Activated naive CD8-positive, alpha-beta T cell treated with anti-CD3 and anti-CD28 coated beads, Interleukin-2, amount 10 ng/mL, durations not matched to agents 7 days and 5 days (primary cell): ENCODE measurements at places on chromosomes 16 and 17. TPM values are rescaled to one million over a fixed set of nuclear protein-coding genes. Genes with fewer than 3 reads are reported as not detected.
A peak's percentile ranks its signal among the peaks of the same experiment; 100 is the strongest.

GRCh38 chr16:26263406-26263805 lies 571.6 kb downstream of the HS3ST4 start:
- no peak for DNase-seq
- no peak overlapping the region for H3K27ac ChIP-seq
- no peak overlapping the region for H3K4me3 ChIP-seq

Gene BCO1
- total RNA-seq, result not detected

Gene TMIGD1
- not detected for total RNA-seq

DNA sequence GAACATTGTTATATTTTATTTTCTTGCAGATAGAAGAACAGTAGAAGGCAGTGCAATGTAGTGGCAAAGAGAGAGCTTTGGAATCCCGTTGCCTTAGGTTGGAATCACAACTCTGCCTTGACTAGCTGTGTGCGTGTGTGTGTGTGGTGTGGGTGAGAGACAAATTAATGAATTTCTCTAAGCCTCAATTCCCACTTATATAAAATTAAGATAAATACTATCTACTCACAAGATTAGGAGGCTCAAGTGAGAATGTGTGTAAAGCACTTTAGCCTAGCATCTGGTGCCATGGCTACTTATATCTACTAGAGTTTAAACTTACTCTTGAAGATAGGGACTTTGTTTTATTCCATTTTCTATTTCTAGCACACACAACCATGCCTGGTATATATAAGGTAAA lies 12.8 kb downstream of the CPD start:
- H3K4me3 ChIP-seq, result no peak overlapping the region
- no peak for DNase-seq
- peaks cover 3% of the 10 kb centered on the region for H3K4me1 ChIP-seq
- H3K27me3 ChIP-seq, result no peaks in the 10 kb centered on the region
- H3K36me3 ChIP-seq, result peaks cover 16% of the 10 kb centered on the region
- no peak overlapping the region for H3K27ac ChIP-seq

GRCh38 chr17:6548578-6549330 lies 7.6 kb downstream of the PITPNM3 start:
- H3K4me1 ChIP-seq, result peaks cover 18% of the 10 kb centered on the region
- peak overlapping the region; percentile 80 for H3K27ac ChIP-seq
- no peaks in the 10 kb centered on the region for H3K36me3 ChIP-seq
- H3K27me3 ChIP-seq, result peaks cover 12% of the 10 kb centered on the region

- peaks cover 19% of the 10 kb centered on the region for H3K27me3 ChIP-seq
- H3K4me3 ChIP-seq, result no peak overlapping the region
- H3K36me3 ChIP-seq, result no peaks in the 10 kb centered on the region
- H3K27ac ChIP-seq, result no peak overlapping the region
Measured at GRCh38 chr17:62910277-62910676, 55.8 kb upstream of the TANC2 start.

GRCh38 chr17:34195987-34196386 lies 59.1 kb upstream of the CCL2 start:
- H3K27me3 ChIP-seq, result peaks cover 44% of the 10 kb centered on the region
- H3K27ac ChIP-seq, result no peak overlapping the region
- no peak for DNase-seq
- H3K36me3 ChIP-seq, result no peaks in the 10 kb centered on the region
- H3K4me1 ChIP-seq, result peaks cover 3% of the 10 kb centered on the region

DNA sequence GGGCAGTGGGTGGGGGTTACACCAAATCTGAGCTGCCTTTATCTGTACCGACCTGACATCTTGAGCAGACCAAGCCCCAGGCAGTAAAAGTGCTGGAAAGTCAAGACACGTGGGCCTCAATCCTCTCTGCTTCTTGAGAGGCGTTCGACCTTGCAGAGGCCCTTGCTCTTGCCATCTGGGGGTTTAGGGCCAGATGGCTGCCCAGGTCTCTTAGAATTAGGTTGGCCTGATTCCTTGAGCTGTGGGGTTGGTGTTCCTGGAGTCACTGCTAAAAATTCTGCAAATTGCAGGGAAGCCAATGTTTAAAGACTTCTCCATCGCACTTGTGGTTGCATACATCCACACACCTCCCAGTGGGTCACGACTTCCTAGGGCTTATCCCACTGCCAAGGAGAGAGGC lies 238.2 kb upstream of the ASIC2 start:
- H3K4me3 ChIP-seq, result no peak overlapping the region
- DNase-seq, result no peak
- H3K27ac ChIP-seq, result no peak overlapping the region
- no peaks in the 10 kb centered on the region for H3K4me1 ChIP-seq

GRCh38 chr17:80529104-80529903 lies 15.3 kb upstream of the RPTOR start:
- no peak overlapping the region for H3K4me3 ChIP-seq
- DNase-seq, result no peak
- H3K27me3 ChIP-seq, result peaks cover 39% of the 10 kb centered on the region
- H3K27ac ChIP-seq, result no peak overlapping the region
- no peaks in the 10 kb centered on the region for H3K4me1 ChIP-seq
- H3K36me3 ChIP-seq, result no peaks in the 10 kb centered on the region

Gene PARD6A
- total RNA-seq, result 9.5 TPM

Gene RCVRN
- total RNA-seq, result not detected

GRCh38 chr17:78325076-78325687 lies 34.7 kb downstream of the SOCS3 start:
- H3K27me3 ChIP-seq, result no peaks in the 10 kb centered on the region
- no peak for DNase-seq

Gene MFAP4
- total RNA-seq, result not detected

Gene KRT39
- not detected for total RNA-seq

Gene C16orf86
- total RNA-seq, result 5.8 TPM

GRCh38 chr16:87207965-87208364 lies 109.2 kb downstream of the C16orf95 start:
- H3K4me1 ChIP-seq, result no peaks in the 10 kb centered on the region
- no peak for DNase-seq
- no peak overlapping the region for H3K4me3 ChIP-seq
- no peak overlapping the region for H3K27ac ChIP-seq
- H3K27me3 ChIP-seq, result peaks cover 8% of the 10 kb centered on the region

Gene KRTAP9-4
- total RNA-seq, result not detected

Gene PHOSPHO1
- not detected for total RNA-seq

DNA sequence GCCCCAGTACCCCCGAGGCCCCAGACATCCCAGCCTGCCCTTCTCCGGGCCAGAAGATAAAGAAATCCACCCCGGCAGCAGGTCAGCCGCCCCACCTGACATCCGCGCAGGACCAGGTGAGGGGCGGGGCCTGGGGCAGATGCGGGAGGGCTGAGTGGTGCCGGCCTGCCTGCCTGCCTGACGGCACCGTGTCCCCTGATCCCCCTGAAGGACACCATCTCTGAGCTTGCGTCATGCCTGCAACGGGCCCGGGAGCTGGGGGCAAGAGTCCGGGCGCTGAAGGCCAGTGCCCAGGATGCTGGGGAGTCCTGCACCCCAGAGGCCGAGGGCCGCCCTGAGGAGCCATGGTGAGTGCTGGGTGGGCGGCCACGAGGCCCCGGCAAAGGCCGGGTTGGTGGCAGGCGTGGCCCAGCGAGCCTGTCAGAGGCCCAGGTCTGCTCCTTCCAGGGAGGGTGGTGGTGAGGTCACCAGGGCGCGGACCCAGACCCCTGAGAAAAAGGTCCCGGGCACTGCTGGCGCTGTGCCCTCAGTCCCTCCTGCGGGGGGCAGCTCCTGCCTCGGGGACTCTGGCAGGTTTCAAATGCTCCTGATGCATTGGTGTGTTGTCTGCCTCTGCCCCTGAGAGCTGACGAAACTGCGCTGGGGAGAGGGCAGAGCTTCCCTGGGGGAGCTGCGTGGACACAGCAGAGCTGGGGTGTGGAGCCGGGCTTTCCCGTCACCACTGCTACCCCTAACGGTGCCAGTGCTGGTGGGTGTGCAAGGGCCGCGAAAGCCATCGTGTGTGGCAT lies 1.2 kb downstream of the CDT1 start:
- DNase-seq, result peak; percentile 67
- peak overlapping the region; percentile 90 for H3K4me3 ChIP-seq
- H3K36me3 ChIP-seq, result peaks cover 12% of the 10 kb centered on the region
- peaks cover 21% of the 10 kb centered on the region for H3K4me1 ChIP-seq
- peak overlapping the region; percentile 80 for H3K27ac ChIP-seq
- no peaks in the 10 kb centered on the region for H3K27me3 ChIP-seq

Gene CCT6B
- total RNA-seq, result 1.5 TPM

GRCh38 chr16:65318590-65319257 lies 196.9 kb upstream of the CDH11 start:
- H3K27ac ChIP-seq, result no peak overlapping the region
- no peak for DNase-seq
- H3K4me3 ChIP-seq, result no peak overlapping the region
- no peaks in the 10 kb centered on the region for H3K27me3 ChIP-seq

DNA sequence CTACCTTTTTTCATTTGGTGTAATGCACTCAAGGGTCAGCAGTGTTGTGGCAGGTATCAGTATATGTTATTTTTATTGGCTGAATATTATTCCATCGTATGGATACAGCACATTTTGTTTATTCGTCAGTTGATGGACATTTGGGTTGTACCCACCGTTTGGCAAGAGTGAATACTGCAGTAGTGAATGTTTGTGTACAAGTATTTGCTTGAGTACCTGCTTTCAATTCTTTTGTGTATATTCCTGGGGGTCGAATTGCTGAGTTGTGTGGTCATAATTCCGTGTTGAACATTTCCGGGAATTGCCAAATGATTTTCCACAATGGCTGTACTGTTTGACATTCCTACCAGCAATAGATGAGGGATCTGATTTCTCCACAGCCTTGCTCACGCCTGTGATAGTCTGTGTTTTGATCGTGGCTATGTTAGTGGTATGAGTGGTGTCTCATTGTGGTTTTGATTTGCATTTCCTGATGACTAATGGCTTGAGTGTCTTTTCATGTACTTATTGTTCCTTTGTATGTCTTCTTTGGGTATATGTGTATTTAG lies 108.4 kb downstream of the OR1D5 start:
- no peaks in the 10 kb centered on the region for H3K36me3 ChIP-seq
- peaks cover 15% of the 10 kb centered on the region for H3K27me3 ChIP-seq
- H3K4me3 ChIP-seq, result no peak overlapping the region
- DNase-seq, result no peak
- H3K27ac ChIP-seq, result no peak overlapping the region

DNA sequence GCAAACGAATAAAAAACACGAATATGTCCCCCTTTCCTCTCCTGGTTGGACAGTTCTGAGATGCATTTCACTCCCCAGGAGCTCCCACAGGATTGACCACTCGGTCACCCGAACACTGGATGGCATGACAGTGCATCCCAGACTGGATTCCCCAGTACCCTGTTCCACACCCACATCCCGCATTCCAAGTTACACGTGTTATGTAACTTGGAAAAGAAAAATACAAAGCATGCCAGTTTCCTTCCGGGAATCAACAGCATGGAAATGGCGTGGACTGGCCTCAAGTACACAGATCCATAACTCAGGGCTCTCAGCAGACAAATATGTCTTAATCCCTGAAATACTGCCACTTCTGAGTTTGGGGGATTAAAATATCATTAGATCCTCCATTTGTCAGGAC lies 12.6 kb upstream of the KLHL36 start:
- H3K4me1 ChIP-seq, result peaks cover 44% of the 10 kb centered on the region
- peaks cover 2% of the 10 kb centered on the region for H3K36me3 ChIP-seq
- H3K27ac ChIP-seq, result no peak overlapping the region
- peaks cover 23% of the 10 kb centered on the region for H3K27me3 ChIP-seq
- no peak overlapping the region for H3K4me3 ChIP-seq

Gene ARHGDIG
- not detected for total RNA-seq

Gene KLHL11
- total RNA-seq, result 13.6 TPM

GRCh38 chr17:8075081-8075480 lies 12.4 kb downstream of the ALOX12B start:
- no peak overlapping the region for H3K4me3 ChIP-seq
- H3K4me1 ChIP-seq, result peaks cover 25% of the 10 kb centered on the region
- no peaks in the 10 kb centered on the region for H3K36me3 ChIP-seq
- H3K27ac ChIP-seq, result no peak overlapping the region
- DNase-seq, result no peak

Gene CDC6
- total RNA-seq, result 75.2 TPM

DNA sequence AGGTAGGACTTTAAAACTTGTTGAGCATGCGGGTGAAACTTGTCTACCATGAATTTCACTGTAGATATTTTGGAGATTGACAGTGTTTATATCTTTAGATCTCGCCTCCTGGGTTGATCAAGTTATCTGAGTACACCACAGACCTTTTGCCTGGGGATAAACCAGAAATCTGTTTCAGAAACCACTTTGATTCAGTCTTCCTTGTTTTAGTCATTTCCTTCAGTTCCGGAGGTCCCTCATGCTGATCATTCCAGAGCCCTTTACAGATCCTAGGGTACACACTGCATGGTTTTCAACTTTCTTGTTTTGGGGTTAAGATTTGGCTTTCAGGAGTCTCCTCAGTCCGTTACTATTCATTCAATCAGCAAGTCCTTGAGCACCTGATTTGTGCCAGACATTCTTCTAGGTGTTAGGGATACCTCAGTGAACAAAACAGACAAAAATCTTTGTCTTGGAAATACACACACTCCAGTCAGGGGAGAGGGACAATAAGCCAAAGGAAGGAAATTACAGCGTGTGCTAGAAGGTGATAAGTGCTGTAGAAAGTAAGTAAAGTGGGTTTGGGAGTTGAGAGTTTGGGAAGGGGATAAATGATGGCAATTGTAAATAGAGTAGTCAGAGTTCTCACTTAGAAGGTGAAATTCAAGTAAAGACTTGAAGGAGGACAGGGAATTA lies 12.2 kb downstream of the NOD2 start:
- no peak for DNase-seq
- peaks cover 31% of the 10 kb centered on the region for H3K36me3 ChIP-seq
- no peak overlapping the region for H3K4me3 ChIP-seq
- no peaks in the 10 kb centered on the region for H3K27me3 ChIP-seq
- peaks cover 10% of the 10 kb centered on the region for H3K4me1 ChIP-seq

DNA sequence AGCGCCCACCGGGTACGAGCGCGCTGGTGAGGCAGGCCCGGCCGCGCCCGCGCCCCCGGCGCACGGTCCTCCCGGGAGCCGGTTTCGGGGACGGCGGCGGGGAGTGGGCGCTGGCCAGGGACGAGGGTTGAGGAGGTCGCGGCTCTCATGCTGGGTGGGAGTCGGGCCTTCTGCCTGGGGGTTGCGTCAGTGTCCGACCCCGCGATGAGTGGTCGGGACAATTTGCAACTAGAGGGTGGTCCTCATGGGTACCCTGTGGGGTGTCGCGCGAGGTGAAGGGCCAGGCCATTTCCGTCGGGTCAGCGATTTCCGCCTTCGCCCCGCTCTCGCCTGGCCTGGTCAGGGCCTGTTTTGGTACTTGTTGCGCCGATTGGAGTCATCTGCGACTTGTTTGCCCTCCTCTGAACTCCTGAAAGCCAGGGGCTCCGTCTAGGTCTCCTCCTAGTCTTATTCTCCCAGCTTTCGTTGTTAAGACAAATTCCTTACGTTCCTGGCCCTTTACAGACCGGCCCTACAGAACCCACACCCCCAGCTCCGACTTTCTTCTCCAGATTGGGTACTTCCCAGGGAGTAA lies 14.9 kb downstream of the NAA60 start:
- DNase-seq, result no peak
- H3K4me3 ChIP-seq, result peak overlapping the region; percentile 84
- no peaks in the 10 kb centered on the region for H3K27me3 ChIP-seq
- no peaks in the 10 kb centered on the region for H3K36me3 ChIP-seq
- peak overlapping the region; percentile 91 for H3K27ac ChIP-seq

GRCh38 chr17:79255926-79256585 lies 181.4 kb downstream of the ENGASE start:
- H3K27ac ChIP-seq, result no peak overlapping the region
- H3K4me1 ChIP-seq, result no peaks in the 10 kb centered on the region
- H3K36me3 ChIP-seq, result no peaks in the 10 kb centered on the region
